ENCODE measurements at places on chromosomes 3 and 15. TPM values are rescaled to one million over a fixed set of nuclear protein-coding genes. Genes with fewer than 3 reads are reported as not detected.

GRCh38 chr3:54342676-54343075 lies 220.3 kb downstream of the CACNA2D3 start:
- DNase-seq, result no peak

DNA sequence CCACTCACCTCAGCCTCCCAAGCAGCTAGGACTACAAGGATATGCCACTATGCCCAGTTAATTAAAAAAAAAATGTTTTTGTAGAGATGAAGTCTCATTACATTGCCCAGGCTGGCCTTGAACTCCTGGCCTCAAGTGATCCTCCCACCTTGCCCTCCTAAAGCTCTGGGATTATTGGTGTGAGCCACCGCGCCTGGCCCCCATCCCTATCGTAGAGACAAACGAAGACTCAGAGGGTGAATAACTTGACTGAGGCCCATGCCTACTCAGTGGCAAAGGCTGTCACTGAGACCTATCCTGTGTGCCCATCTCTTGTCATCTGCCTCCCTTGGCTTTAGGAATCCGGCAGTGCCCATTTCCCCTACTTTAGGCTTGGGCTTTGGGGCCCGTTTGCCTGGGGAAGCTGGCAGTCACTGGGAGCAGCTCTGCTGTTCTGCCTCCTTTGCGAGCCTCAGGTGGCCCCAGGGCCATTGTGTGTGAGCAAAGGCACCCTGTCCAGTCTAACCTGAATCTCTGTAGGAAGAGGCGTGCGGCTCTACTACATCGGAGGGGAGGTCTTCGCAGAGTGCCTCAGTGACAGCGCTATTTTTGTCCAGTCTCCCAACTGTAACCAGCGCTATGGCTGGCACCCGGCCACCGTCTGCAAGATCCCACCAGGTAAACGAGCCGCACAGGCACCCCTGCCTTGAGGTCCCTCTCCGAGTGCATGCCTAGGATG lies 70.1 kb downstream of the AAGAB start:
- DNase-seq, result no peak

DNA sequence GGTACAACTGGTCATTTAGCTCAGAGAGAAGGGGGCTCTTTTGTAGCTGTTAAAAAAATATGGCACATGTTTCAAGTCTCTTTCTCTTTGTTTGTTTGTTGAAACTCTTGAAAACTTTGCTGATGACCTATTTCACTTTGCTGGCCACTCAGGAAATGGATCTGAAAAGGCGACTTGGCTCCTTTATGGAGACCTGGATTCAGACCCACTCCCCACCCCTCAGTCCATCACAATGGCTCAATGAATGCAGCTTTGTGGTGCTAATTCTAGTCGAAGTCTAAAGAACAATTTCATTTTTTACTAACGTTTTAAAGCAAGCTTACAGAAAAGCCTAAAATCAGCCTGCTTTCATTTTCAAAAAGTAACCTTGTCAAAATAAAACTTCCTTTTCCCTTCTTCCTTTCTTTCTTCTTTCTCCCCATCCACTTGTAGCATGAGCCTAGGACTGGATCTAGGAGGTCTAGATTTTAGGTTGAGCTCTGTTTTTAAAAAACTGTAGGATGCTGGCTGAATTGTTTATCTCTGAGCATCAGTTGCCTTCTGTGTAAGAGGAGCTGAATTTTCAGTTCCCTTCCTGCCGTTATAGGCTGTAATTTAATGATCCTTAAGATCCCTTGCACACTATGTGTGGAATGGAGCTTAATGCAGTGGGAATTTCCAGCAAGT lies 165.5 kb upstream of the FEZF2 start:
- DNase-seq, result no peak

DNA sequence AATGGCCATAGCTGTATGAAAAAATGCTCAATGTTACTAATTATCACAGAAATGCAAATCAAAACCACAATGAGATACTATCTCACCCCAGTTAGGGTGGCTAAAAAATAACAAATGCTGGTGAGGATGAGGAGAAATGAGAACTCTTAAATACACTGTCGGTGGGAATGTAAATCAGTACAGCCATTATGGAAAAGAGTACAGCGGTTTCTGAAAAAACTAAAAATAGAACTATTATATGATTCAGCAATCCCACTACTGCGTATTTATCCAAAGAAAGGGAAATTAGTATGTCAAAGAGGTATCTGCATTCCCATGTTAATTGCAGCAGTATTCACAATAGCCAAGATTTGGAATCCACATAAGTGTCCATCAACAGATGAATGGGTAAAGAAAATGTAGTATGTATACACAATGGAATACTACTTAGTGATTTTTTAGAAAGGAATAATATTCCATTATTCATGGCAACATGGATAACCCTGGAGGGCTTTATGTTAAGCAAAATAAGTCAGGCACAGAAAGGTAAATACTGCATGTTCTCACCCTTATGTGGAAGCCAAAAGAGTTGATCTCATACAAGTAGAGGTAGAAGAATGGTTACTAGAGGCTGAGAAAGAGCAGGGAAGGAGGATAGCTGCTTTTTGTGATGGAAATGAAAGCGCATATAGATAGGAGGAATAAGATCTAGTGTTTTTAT lies 35.0 kb downstream of the SERP1 start:
- no peak for DNase-seq

DNA sequence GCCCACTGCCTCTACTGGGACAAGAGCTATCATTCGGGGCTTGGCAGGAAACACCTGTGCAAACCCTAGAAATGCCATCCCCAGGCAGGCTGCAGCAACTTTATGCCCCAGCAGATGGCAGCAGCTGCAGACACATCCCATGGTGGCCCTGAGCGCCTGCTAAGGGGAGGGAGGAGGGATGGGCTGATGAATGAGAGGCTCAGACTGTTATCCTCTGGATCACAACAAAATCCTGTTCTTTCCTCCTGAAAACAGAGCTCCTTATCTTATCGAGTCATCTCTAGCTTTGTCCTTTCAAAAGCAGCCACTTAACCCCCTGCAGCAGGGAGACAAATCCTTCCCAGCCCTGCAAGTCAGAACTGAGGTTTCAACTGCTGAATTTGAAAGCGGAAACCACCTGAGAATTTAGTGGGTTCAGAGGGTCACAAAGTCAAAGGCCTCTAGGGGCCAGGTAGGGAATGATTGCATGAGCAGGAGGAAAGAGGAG lies 90.6 kb upstream of the PROK2 start:
- peak; percentile 76 for DNase-seq

- no peak for DNase-seq
These were observed 14.3 kb upstream of the ADPGK start for GRCh38 chr15:72797834-72798233.

DNA sequence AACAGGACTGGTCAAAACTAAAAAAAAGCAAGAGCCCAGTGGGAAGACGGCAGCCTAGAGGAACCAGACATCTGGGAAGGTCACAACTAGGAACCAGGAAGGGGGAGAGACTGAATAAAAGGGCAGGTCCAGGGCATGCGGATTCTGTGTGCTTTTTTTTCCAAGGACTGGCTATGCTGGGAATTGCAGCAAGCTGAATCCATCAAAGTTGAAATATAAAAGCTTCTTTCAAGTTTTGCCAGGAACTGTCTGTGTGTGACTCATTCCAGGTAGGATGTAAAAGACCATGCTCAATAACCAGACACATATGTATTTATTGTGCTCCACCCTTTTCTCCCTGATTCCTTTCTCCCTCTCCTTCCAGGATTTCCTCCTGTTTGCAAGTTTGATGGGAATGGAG lies 47.9 kb upstream of the CCDC80 start:
- DNase-seq, result no peak

- no peak for DNase-seq
These were observed 54.7 kb downstream of the GJD2 start for GRCh38 chr15:34699968-34700640.

GRCh38 chr3:104214937-104215336 lies 1151.8 kb upstream of the ALCAM start:
- DNase-seq, result no peak

- no peak for DNase-seq
These were observed 363.4 kb upstream of the RARB start for GRCh38 chr3:25064681-25065080.

DNA sequence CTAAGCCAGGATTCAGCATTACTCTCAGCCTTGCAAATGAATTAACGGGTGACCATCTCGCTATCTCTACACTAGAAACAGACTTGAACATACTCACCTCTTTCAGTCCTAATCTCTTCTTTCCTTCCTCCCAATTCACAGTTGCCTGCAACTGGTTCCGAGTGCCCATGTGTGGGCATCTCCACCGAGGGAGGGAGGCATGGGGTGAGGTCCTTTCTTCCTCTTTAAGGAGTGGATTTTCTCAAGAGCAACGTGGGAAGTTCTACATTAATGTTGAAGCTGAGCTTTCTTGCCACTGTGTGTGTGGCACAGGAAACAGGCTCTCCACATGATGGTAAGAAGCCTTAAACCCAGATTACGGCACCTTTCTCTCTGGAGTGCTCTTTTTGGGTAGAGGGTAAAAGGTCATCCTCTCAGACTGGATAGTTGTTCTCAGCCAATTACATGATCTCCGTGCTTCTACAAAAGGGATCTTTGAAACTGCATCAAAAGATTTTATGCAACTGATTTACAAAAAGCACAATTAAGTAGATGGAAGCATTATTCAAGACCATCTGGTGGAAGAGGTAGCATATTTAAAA lies 286.8 kb upstream of the NR2F2 start:
- DNase-seq, result no peak

SLC24A5 gene
- not detected for total RNA-seq

MRPS11 gene
- 40.7 TPM for total RNA-seq
